Keratinocyte (primary cell): ENCODE measurements at places on chromosomes 13 and 19. TPM values are rescaled to one million over a fixed set of nuclear protein-coding genes. Genes with fewer than 3 reads are reported as not detected.

The NXNL1 gene
- polyA plus RNA-seq: not detected in 3 replicates

GRCh38 chr13:73671011-73671410 lies 463.2 kb downstream of the KLF12 start:
- DNase-seq: no peak

DNA sequence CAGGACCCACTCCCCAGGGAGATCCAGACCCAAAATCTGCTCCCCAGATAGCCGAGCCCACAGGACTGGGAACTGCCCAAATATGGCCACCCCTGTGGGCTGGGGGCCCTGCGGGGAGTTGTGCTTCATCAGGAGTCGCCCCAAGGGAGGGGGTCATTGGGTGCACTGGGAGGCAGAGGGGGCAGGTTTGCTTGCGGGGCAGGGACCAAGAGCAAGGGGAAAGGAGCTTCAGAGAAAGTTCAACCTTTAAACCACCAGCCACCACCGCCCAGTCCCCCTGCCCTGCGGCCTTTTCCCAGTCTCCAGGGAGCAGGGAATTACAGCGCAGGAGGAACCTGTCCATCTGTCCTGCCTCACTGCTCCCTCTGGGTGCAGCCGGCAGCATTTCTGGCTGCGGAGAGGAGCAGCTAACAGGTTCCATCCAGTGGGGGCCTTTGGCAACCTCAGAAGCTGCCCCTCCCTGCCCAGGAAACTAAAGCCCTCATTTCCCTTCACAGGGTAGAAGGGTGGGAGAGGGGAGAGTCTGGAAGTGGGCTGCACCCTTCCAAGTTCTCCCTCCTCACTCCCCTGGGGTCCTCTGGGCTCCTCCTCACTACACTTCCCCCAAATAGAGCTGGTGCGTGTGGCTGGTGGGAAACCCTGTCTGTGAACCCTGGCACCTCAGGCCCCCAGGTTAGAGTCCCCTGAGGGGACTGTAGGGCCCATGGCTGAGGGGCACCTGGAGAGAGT lies 13.8 kb upstream of the ASF1B start:
- no peak for DNase-seq

DNA sequence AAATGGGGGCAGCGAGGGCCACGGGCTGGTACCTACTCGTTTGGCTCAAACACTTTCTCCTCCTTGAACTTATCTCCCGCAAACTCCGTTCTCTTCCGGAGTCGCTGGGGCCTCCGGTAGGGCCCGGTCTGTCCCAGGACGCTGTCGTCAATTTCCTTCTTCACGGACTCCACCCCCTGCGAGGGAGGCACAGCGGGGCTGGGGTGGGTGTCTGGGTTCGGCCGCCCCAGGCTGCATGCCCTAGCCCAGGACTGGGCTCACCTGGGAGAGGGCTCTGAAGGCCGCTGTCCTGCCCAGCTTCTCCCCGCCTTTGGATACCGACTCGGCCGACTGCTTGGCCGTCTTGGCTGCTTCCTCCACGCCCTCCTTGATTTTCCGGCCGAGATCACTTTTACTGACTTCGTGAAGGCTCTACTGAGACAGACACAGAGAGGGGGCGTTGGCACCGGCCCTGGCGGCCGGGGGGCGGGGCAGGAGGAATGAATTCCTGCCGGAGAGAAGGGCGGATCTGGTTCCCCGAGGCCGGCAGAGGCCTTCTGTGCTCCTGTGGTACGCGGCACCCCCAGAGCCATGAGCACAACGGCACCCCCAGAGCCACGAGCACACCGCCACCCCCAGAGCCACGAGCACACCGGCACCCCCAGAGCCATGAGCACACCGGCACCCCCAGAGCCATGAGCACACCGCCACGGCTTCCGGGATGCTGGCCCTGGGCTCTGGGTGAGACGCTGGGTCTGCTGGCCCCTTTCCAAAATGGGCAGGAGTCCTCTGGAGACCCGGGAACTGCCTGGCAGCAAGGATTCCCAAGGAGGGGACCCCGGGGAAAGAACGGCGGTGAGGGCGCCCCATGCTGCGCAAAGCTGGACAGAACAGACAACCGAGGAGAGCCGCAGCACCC lies 8.1 kb upstream of the CTXN1 start:
- DNase-seq: no peak

DNA sequence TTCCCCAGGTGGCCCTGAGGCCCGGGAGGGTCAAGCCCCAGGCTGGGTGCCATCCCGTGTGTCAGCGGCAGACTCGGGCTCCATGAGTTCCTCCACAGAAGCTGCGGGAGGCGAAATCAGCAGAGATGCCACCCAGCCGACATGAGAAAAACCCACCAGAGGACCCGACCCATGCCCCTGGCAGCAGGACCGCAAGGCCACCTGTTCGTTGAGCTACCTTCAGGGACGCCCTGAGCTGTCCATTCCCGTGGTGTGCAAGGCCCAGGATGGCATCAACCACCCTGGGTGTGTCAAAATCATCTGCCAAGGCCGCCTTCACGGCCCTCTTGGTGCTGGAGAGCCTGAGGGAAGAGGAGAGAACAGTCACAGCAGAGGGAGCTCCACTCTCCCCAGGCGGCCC lies 30.4 kb downstream of the NAXD start:
- DNase-seq: no peak

DNA sequence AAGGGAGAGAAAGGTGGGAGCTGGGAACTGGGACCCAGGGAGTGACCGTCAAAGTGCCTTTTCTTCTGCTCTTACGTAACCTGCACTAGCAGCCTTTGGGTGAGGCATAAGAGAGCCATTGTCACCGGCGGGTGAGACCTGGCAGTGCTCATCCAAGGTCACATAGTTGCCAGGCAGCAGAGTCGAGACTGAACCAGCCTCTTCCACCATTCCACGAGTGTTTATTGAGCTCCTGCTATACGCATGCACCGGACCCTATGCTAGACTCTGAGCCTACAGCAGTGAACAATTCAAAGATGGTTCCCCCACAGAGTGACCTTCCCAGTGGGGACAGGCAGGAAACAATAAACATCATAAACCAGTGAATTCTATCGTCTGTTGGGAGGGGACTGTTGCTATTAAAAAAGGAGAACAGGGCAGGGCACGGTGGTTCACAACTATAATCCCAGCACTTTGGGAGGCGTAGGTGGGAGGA lies 18.6 kb upstream of the STRN4 start:
- no peak for DNase-seq

DNA sequence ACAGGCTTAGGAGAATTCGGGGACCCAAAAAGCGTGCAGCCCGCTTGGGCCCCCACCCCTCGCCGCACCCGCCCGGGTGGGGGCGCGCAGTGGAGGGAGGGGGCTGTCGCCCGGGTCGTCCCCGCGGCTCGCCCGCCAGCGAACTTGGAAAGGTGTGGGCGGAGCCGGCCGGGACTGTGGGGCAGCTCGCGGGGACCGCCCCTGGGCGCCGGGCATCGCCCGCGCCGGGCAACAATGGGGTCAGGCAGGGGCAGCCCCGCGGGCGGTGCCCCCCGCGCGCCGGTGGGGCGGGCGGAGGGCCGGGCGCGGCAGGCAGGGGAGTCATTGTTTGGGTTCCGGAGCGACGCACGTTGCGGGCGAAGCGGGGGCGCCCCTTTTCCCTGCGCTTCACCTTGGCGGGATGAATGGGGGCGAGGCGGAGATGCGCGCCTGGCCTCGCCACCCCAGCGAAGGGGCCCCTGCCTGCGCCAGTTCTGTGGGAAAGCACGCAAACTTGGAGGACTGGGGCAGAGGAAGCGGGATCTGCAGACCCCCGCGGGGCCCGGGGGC lies 647 bp upstream of the KLF12 start:
- DNase-seq: no peak
